Hematopoietic multipotent progenitor cell treated with erythropoietin and hydrocortisone succinate and interleukin-3 and kit ligand, for 17 days (in vitro differentiated cells): ENCODE measurements at places on chromosomes 2 and 18.

DNA sequence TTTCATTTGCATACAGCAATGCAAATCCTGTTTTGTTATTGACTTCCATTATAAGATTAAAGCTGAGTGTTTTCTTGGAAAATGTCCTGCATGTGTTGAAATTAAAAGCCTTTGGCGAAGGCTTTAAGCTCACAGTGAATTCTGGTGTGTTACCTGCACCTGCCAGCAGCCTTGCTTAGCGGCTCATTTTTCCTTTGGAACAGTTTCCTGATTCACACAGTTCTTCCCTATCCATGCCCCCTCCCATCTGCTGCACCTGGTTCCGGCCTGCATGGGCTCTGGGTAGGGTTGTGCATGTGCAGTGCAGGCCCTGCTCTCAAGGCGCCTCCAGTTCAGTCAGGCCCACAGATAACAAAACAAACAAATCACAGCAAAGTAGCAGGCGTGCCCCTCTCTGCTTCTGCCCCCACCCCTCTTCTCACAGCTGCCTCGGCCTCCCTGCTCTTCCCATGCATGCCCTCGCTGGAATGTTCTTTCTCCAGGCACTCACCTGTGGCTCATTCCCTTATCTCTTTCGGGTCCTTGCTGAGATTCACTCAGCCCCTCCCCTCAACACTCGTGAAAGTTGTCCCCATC lies 15.8 kb downstream of the MTCL1 start:
- DNase-seq, result no peak

GRCh38 chr2:7886666-7887065 lies 795.2 kb upstream of the ID2 start:
- no peak for DNase-seq

DNA sequence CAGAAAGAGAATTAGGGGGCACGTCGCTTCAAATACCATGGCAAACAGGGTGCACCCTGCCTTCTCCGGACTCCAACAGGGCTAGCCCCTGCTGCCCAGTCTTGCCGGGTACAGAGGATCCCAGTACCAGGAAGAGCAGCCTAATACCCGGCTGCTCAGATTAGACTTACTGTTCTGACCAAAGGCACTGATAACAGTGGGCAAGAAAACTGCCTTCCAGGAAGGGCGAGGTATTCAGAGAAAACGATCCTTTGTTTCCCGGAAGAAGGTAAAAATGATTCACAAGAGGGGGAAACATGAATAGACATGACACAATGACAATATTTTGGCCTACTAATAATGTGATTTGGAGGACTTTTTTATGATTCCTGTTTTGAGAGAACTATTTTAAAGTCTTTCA lies 99.9 kb downstream of the SS18 start:
- no peak for DNase-seq

GRCh38 chr2:893311-893710 lies 57.3 kb upstream of the SNTG2 start:
- DNase-seq, result no peak

DNA sequence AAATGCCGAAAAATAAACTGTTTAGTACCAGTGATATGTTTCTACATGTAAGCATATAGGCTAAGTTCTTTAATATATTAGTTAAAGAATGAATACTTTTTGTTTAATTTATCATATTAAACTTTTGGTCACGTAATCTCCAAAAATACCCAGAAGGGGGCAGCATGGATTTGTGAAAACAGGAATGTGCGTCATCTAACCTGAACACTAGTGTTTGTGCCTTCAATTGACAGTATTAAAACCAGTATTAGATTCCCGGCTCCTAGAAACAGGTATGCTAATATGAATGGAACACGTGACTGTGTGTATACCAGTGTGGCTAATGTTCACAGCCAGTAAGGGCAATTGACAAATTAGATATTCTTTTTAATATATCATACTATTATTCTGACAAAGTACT lies 51.8 kb downstream of the WDR7 start:
- DNase-seq, result peak; percentile 57

GRCh38 chr18:51195451-51196117 lies 1.9 kb downstream of the MEX3C start:
- DNase-seq, result peak; percentile 31

DNA sequence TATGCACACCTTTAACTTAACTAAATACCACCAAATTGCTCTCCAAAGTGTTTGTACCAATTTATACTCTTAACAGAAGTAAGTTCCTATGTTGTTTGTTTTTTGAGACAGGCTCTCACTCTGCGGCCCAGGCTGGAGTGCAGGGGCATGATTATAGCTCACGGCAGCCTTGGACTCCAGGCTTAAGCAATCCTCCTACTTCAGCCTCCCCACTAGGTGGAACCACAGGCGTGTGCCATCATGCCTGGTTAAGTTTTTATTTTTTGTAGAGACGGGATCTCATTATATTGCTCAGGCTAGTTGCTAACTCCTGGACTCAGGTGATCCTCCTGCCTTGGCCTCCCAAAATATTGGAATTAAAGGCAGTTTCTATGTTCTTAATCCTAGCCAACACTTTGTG lies 13.1 kb upstream of the NAB1 start:
- no peak for DNase-seq

DNA sequence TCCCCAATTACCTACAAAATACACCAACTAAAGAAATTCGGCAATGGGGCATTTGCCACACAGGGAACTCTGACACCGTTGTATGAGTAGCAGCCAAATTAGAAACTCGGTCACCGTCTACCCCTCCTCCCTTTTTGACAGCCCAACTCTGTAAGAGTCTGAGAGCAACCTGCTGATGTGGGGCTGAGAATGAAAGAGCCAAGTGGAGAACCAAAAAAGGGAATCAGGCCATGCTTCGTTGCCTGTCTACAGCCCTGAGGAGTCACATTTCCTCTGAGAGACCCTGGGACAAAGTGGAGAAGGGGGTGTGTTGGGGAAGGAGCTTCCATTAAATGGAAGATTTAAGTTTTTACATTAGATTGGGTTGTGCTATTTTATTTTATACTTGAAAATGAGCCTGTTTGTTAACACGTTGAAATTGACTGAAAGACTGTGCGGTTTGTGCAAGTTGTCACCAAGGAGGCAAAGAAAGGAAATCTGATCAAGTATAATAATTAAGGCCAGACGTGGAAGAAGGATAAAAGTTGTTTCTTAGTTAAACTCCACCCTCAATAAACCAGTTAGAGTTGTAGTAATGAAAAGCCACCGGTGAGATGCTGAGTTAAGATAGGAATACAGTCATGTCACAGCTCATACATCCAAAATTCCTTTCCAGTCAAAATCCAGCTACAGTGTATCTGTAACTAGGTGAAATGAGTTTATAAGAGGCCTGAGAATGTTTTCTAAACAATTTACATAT lies 131.7 kb upstream of the CREB1 start:
- no peak for DNase-seq

GRCh38 chr2:9228088-9228751 lies 21.6 kb downstream of the ASAP2 start:
- no peak for DNase-seq

GRCh38 chr18:69109686-69110085 lies 291.0 kb upstream of the DOK6 start:
- no peak for DNase-seq

- no peak for DNase-seq
These were observed 178.7 kb downstream of the SRBD1 start for GRCh38 chr2:45432406-45432805.

GRCh38 chr2:168160897-168161296 lies 86.5 kb downstream of the STK39 start:
- DNase-seq, result no peak

DNA sequence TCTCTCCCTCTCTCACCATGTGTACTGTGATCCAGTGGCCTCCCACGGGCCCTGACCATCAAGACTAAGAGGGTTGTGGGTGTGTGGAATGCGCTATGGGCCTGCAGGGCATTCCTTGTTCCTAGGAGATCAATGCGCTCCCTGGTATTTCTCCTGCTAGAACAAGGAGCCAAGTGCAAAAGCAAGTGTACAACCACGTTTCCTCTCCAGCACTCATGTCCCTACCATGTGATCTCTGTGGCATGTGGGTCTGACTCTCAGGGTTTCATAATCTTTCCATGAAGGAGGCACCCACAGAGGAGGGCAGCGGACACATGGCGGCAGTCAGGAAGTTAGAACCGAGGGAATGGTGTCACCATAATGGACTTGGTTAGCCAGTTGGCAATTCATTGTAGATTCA lies 91.4 kb downstream of the MAPK4 start:
- no peak for DNase-seq

GRCh38 chr2:170258382-170258781 lies 80.4 kb downstream of the MYO3B start:
- no peak for DNase-seq

GRCh38 chr2:181143790-181144300 lies 163.4 kb downstream of the UBE2E3 start:
- no peak for DNase-seq

- DNase-seq, result no peak
These were observed 61.3 kb downstream of the DDX18 start for GRCh38 chr2:117875786-117876185.
